Cerebellar nuclear complex (tissue), 1 donor: ENCODE measurements at places on chromosomes 7 and 10.

- no peak for DNase-seq
Observed at GRCh38 chr7:134996097-134996550, 9.8 kb downstream of the AGBL3 start.

- DNase-seq = no peak
Observed at GRCh38 chr7:64618785-64619456, 47.0 kb upstream of the ZNF107 start.

GRCh38 chr7:70132226-70132851, 534.1 kb downstream of the AUTS2 start:
- no peak for DNase-seq

DNA sequence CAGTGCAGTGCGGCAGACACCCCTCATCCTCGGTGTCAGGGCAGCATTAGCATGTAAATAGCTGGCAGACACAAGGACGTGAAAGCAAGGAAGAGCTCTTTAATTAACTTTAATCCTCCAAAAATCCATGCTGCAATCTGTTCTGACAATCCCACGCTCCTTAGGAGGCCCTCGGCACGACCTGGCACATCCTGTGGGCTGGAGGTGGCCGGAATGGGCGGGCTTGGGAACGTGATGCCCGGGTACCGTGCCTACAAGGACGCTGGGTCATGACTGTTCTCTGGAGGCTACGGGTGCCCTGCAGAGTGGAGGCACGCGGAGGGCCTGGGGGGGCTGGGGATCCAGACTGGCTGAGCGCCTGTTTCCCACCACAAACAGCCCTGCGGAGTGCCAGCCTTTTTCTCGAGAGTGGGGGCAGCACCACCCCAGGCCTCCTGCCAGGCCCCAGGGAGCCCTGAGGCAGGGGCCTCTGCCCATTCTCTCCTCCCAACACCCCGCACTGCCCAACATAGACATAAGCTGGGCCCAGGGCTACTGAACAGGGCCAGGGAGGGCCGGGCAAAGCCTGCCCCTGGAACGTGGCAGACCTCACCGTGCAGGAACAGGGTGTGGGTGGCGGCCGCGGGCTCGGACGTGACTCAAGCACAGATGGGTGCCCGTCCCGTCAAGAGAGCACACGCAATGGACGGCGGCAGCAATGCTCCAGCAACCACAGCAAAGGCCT, 189.3 kb downstream of the MAD1L1 start:
- DNase-seq = no peak

- no peak for DNase-seq
Observed at GRCh38 chr7:47568547-47568946, 13.4 kb downstream of the TNS3 start.

- no peak for DNase-seq
Observed at GRCh38 chr7:2112261-2113198, 120.2 kb downstream of the MAD1L1 start.

- no peak for DNase-seq
Observed at GRCh38 chr10:60032723-60033122, 126.4 kb upstream of the CCDC6 start.

- DNase-seq = no peak
Observed at GRCh38 chr7:142647749-142648148, 101.5 kb upstream of the PRSS1 start.

- DNase-seq = no peak
Observed at GRCh38 chr7:320297-320696, 30.3 kb downstream of the FOXL3 start.

GRCh38 chr7:113955157-113955556, 36.3 kb upstream of the PPP1R3A start:
- DNase-seq = no peak

GRCh38 chr7:137715533-137715932, 131.2 kb downstream of the DGKI start:
- DNase-seq = no peak
